ENCODE measurements at places on chromosomes 1 and 21.

DNA sequence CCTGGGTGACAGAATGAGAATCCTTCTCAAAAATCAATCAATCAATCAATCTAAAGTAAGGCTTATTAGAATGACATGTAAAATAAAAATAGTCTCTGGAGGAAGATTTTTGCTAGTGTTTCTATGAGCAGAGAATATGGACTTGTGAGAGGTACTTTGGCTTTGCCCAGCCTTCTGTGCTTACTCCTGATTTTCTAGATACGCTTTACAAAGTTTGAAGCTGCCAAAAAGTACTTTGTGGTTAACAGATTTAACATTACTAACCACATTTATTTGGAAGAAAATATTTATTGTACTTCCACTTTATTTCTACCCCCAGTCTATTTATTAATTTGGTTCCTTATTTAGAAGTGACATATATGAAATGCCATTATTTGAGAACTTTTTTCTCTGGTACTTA is 41.0 kb downstream of the CEP350 start:
- no peak for DNase-seq

- no peak for DNase-seq
These were observed 32.0 kb upstream of the TDRD10 start for GRCh38 chr1:154469844-154470560.

GRCh38 chr1:156319664-156320063 is 18.4 kb downstream of the CCT3 start:
- DNase-seq: peak; percentile 50

DNA sequence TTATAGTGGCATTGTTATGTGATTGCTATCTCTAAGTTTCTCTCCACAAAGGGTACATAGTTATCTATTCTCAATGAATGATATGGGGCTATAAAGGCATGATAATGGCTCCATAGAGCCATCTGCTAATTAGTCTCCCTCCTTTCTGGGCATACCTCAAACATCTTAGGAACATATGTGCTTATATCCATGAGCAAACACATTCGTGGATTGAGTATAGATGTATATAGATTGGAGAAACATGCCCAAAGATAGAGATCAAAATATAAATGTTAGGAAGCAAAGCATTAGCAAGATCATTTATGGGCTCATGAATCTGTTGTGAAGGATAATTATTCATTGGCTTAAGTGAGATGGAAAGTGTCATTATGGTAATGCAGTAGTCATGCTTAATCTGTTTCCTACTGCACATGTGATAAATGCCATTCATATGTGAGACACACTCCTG is 155.8 kb upstream of the UBE2U start:
- no peak for DNase-seq
